ENCODE measurements at places on chromosomes 5 and 9.

DNA sequence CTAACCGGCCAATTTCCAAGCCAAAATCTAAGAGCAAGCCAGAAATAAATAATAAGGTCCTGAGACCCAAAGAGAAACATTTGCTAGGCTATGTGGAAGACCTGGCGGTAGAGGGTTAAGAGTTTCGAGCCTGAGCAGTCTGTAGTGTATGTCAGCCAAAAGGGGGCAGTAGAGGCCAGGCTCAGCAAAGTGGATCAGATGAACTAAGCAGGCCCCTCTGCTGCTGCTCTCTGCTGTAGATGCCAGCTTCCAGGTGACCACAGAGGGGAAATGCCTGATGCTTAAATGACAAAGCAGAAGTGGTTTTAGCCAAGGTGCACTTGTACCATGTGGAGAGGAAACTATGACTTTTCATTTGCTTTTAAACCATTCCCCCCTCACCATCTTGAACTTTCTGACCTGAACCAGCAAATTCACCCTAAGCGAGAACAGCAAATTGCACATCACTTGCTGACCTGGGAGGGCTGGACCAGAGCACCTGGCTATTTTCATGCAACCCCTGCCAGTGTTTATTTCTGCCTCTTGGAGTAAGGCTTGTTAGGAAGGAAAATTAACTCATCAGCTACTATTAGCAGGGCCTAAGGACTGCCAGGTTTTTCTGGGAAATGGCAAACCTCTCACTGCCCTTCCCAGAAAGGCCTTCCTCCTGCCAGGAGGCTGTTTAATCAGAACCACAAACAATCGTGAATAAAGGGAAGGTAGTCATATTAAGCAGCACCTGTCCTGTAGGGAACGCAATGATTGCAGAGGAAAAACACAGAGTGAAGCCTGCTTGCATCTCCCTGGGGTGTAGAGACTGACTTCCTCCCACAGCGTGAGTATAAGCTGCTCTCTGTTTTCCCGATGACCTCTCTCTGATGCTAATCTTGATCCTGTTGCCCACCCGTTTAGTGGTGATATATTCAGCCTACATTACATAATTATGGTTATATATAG, 818.2 kb downstream of the TLR4 start:
- DNase-seq: peak; percentile 49

- no peak for DNase-seq
Measured at GRCh38 chr5:139835656-139836055, 40.0 kb downstream of the PSD2 start.

DNA sequence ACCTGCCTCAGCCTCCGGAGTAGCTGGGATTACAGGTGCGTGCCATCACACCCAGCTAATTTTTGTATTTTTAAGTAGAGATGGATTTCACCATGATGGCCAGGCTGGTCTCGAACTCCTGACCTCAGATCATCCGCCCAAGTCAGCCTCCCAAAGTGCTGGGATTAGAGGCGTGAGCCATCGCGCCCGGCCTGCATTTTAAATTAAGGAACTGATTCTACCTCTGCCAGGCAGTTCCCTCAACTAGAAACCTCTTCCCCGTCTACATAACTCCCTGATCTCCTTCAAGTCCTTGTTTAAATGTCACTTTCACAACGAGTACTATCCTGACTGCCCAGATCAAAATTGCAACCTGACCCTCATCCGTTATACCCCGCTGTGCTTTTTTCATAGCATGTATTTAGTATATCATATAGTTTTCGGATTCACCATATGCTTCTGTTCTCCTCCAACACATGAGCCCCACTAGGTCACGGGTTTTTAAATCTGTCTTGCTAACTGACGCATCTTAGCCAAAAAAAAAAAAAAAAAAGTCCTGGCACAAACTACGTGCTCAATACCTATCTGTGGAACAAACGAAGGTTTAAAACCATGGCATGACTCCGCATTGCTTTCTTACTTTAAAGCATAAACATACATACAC, 858 bp upstream of the SOWAHA start:
- no peak for DNase-seq

DNA sequence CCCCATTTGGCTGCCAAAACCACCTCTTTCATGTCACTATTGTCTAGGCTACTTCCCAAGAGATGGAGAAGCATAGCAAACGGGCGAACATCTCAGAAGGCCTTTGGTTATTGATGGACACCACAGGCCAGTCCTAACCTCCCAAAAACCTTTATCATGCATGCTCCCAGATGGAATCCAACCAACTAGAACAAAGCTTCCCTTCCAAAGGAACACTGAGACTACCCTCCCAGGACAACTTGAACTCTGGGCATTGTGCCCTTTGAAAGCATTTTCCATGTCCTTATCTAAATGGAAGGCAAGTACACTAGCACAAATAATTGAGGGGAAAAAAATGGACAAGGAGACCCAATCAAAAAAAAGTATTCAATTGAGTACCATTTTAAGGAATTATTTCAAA, 65.6 kb downstream of the SPOCK1 start:
- no peak for DNase-seq

- DNase-seq: no peak
Measured at GRCh38 chr5:149134778-149135500, 6.4 kb upstream of the ABLIM3 start.

GRCh38 chr9:128552744-128553440, 505 bp downstream of the SPTAN1 start:
- DNase-seq: peak; percentile 63

- no peak for DNase-seq
Measured at GRCh38 chr5:163623986-163624385, 118.6 kb downstream of the MAT2B start.

DNA sequence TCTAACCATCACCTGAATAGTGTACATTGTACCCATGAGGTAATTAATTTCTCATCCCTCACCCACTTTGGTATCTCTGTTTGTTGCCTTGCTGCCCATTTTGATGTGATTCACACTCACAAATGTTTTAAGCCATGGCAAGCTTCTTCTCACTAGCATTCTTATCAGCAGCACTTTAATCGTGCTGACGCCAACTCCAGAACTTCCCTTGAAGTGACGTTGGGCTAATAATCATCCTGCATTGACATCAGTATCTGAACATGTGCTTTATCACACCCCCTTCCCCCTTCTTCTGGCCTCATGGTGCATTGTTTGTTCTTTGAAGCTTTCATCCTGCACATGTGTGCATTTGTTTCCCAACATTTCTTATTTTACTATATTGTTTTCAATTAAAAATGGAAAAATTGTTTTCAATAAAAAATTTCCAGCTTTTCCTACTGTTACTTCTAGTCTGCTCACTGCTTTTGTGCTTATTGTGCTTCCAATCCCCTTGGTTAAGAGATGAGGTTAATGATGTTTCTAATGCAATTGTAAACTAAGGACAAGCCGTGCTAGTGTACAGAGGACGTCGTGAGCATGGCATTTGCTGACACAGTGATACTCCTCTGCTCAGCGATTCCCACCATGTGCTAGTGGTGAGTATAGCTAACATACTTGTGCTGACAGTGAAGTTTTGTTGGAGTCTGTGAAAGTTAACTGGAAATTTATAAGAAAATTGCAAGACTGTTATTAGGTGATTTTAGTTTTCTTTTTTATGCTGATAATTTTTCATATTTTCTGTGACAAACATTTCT, 238.5 kb downstream of the KDM4C start:
- DNase-seq: no peak

GRCh38 chr9:18848657-18849056, 184.4 kb downstream of the SAXO1 start:
- no peak for DNase-seq

DNA sequence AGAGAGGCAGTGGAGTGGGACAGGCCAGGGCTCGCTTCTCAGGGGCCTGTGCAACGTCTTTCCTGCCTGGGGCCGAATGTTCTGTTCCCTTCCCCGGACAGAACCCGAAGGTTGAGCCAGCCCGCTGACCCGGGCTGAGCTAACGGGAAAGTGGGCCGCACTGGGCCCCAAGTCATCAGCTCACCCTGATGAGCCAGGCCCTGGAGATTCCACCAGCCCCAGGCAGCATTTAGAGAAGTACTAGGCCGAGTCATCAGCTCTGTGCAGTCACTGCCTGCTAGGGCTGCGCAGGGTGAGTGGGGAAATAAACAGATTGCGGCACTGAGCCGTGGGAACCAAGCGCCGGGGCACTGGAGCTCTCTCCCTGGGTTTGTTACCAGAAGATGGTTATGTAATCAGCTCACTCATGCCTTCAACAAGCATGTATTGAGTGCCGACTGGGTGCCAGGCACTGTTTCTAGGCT, 29.1 kb upstream of the DUSP1 start:
- DNase-seq: no peak

- DNase-seq: no peak
Measured at GRCh38 chr5:58922461-58923171, 339.7 kb downstream of the RAB3C start.

DNA sequence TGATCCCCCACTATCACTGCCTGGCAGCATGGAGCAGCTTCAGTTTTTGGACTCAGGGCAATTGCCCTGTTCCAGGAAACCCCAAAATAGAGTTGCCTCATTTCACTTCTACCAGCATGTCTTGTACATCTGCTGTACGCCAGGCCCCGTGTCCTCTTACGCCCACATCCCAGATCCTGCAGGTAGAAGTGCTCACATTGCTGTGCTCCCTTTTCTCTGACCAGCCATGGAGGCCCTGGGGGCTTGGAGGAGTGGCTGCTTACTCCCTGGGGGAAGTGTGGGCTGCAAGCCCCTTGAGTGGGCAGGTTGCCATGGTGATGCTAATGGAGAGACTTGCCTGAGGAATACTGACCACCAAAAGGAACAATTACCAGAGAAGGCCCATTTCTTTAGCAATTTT, 55.6 kb upstream of the KCNIP1 start:
- no peak for DNase-seq

GRCh38 chr5:166412191-166412590, 1879.3 kb upstream of the WWC1 start:
- DNase-seq: no peak

DNA sequence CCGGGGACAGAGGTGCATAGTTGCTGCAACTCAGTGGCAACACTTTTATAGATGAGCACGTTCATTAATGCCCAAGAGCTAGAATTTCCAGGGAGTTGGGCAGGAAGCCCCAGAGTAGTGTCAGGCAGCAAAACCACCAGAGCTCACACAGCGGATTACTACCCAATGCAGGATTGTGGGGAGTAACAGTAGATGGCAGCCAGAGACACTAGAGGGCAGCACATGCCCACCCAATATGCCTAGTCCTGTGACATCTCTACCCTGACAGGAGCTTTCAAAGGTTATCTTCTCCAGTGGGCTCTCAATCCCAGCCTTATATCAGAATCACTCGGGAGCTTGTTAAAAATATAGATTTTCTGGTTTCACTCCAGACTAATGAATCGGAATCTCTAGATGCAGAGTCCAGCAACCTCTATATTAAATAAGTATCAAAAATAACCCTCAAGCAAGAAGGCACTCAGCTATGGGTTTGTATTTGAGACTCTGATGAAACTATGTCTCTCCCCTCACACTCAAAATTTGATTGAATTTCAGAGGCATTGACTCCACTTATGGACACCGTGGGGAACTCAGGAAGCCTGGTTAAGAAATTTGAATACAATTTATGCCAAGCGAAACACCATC, 58.4 kb upstream of the PHF24 start:
- peak; percentile 79 for DNase-seq

- DNase-seq: no peak
Measured at GRCh38 chr5:141508798-141509611, 20.1 kb downstream of the PCDHGC5 start.
